ENCODE measurements at places on chromosomes 7 and 10.

DNA sequence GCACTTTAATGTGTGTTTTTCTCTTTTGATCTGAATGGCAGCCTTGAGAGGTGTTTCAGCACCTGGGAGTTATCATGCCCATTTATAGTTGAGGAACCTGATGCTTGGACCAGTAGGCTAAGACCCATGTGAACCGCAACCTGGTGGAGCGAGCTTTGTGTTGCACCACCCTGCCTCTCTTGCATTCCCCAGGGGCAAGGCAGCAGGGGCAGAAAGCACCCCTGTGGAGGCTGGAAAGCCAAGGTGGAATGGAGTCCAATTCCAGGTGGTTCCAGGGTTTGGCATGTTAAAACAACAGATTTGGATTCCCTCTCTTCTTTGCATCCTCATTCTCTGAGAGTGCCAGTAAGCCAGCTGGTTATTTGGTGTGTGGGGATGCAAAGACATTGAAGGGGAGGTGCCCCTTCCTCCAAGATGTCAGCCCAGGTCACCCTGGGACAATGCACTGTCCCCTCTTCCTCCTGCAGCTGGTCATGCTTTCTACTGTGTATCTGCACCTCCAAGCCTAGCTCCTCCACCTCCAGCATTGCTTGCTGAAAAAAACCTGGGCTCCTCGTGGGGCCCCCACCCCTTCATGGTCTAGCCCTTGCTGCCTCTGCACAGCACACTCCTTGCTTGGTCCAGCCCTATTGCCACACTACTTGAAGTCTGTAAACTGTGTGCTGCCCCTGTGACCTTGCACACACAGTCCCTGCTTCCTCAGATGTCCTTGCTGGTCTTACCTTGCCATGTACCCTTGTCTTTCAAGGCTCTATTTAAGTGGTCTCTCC is 5.6 kb upstream of the CDH23 start:
- DNase-seq = no peak

GRCh38 chr10:94299417-94299816 is 63.3 kb downstream of the NOC3L start:
- DNase-seq = no peak

DNA sequence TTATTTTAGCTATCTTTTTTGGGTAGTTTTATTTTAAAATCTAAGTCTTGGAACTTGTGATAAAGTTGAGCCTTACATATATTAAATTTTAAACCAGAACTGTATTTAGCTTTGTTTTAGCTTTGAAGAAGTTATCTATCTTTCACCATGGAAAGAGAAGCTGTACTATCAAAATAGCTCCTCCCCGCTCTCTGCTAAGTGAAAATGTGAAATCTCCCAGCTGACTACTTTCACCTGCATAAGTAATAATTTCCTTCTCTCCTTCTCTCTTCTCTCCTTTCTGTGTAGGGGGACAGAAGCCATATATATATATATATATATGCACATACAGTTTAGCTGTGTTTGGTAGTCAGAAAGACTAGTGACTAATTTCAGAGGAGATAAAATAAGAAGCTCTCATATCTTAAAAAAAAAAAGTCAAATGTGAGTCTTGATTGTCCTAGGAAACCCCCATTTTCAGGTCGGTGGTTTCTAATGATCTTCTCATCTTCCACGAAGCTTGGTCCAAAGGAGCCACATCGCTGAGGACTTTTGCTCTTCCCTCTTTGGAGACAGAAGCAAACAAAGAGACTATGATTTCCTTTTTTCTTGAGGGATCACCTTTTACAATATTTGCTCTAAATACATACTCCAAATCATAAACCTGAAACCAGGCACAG is 30.6 kb upstream of the GDI2 start:
- DNase-seq = no peak

DNA sequence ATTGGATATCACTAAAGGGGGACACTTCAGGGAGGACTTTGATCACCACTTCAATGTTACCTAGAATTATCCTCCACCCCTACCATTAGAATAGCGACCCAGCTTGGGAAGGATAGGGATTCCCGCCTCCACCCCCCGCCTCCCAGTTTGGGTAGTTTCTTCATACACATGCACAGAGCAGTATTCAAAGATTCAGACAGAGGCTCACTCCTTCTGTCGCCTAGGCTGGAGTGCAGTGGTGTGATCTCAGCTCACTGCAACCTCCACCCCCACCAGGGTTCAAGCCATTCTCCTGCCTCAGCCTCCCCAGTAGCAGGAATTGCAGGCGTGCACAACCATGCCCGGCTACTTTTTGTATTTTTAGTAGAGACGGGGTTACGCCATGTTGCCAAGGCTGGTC is 1166.1 kb downstream of the TYW1 start:
- DNase-seq = no peak

- peak; percentile 59 for DNase-seq
These were observed 14.7 kb downstream of the LZTS2 start for GRCh38 chr10:101014230-101014884.

DNA sequence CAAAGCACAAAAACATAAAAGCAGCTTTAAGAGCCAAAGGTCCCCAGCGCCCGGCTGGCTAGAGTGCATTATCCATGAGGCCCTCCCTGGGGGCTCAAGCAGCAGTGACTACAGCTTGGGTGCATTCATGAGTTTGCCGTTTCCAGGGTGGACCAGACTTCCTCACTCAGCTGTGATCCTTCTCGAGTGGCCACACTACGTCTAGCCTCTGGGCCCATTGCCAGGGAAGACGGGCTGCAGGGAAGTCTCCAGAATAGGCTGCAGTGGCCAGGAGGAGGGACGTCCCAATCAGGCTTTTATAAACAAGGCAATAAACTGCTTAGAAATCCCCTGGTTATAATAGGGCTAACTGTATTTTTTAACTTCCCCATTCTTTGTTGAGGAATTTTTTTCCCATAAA is 89.4 kb upstream of the C1QL3 start:
- DNase-seq = no peak

- no peak for DNase-seq
These were observed 142.5 kb upstream of the TNS3 start for GRCh38 chr7:47724335-47724982.

DNA sequence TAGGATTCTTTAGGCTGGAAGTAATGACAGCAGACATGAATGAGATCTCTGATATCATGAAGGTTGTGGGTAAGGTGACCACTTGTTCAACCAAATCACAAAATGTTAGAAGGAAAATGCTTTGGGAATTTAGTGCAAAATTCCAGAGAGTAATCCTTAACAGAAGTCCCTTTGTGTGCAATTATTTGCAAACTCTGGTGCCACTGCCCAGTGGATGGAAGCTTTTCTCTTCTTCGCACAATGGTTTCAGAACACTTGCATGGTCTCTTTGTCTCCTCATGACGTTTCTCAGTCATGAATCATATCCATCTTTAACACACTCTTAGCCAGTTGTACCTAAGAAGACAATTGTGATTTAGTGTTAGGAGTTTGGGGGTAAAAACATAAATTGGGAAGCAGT is 570.4 kb upstream of the ANKRD30A start:
- no peak for DNase-seq

GRCh38 chr10:11379771-11380170 is 231.7 kb downstream of the USP6NL start:
- no peak for DNase-seq

DNA sequence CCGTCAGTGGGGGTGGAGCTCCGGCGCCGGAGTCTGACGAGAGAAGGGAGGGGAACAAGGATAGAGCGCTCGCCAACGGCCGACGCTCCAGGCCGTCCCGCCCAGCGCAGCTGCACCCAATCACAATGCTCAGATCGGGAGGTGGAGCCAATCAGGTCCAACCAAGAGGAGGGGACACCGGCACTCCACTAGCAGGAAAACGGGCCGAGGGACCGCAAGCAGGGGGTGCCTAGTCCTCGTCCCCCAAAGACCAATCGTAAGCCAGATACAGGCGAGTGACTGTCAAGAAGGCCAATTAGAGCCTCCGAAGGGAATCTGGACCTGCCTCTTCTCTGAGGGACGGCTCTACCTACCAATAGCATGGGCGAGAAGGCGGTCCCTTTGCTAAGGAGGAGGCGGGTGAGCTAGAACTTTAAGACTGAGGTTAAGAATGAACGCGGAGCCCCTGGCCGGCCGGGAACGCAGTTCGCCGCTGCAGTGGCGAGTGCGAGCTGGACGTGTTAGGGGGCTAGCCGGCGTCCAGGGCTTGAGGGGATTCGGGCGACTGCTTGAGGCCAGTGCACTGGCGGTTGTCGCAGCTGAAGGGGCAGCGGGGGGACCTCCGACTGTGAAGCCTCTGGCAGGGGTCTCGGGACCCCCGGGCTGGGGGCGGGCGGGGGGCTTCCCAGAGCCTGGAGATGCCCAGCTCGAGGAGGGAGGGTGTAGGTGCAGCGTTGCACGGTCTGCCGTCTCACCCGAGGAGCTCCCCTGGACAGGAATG is at the start of gene FBXO24:
TSS of gene FBXO24 (plus strand) at position 63 of the 760 bp plus-strand sequence. CDS start at position 361, 298 bp downstream.
- peak; percentile 98 for DNase-seq

DNA sequence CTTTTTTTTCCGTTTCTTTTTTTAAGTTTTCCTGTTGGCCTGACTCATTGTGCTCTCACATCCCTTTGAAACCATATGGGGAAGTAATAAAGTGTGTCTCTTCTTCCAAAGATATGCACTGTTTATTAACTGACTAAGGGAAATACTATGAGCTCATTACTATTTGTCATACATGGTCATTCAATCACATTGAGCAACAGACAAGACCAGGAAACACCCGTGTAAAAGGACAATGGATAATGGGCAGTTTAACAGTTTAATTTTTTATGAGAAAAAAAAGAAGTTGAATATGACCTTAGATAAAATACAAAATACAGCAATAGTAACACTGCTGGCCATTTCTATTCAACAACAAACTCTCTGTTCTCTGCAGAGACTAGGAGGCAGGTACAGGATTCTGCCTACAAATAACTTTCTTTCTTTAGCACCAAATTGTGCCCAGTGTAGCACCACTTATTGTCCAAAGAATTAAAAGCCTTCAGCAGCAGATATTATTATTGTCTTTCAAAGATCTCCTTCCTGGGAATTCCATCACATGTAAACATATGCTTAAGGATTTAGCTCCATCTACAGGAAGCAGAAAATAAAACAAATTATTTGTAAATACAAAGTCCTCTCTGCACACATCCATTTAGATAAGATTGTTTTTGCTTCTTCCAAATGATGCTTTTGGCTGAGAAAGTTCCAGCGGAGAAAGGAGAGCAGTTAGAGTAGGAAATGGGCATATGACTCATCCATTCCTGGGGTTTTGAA is 55.0 kb upstream of the AKR1E2 start:
- no peak for DNase-seq

- DNase-seq = no peak
These were observed 19.4 kb downstream of the ITGB1 start for GRCh38 chr10:32938554-32939061.

- DNase-seq = no peak
These were observed 2.4 kb downstream of the HOXA3 start for GRCh38 chr7:27149842-27150567.

DNA sequence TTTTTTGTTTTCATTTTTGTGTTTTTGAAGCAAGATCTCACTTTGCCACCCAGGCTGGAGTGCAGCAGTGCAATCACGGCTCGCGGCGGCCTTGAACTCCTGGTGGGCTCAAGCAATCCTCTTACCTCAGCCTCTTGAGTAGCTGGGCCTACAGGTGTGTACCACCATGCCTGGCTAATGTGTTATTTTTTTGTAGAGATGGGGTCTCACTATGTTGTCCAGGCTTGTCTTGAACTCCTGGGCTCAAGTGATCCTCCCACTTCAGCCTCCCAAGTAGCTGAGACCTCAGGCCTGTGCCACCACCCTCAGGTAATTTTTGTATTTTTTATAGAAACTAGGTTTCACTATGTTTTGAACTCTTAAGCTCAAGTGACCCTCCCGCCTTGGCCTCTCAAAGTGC is 14.8 kb downstream of the PRKRIP1 start:
- DNase-seq = no peak

DNA sequence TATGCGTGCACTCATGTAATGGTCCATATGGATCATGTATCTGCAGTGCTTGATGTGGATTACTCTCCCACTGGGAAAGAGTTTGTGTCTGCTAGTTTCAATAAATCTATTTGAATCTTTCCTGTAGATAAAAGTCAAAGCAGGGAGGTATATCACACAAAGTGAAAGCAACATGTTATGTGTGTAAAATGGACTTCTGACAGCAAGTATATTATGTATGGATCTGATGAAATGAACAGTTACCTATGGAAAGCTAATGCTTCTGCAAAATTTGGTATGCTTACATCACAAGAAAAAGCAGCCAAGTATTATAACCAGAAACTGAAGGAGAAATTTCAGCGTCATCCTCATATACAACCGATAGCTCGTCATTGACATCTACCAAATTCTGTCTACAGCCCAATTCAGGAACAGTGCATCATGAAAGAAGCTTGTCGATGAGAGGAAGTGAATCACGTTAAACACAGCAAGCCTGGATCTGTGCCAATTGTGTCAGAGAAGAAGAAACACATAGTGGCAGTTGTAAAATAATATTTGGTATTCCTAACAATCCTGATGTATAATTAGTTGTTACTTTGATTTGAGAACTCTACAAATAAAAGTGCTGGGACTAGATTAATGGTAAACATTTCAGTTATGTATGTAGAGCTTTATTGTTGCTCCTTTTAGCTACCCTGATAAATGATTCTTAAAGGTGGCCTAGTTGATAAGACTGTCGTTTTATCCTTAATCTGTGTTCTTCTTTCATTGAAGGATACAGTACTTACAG is 14.2 kb upstream of the SYPL1 start:
- peak; percentile 70 for DNase-seq

DNA sequence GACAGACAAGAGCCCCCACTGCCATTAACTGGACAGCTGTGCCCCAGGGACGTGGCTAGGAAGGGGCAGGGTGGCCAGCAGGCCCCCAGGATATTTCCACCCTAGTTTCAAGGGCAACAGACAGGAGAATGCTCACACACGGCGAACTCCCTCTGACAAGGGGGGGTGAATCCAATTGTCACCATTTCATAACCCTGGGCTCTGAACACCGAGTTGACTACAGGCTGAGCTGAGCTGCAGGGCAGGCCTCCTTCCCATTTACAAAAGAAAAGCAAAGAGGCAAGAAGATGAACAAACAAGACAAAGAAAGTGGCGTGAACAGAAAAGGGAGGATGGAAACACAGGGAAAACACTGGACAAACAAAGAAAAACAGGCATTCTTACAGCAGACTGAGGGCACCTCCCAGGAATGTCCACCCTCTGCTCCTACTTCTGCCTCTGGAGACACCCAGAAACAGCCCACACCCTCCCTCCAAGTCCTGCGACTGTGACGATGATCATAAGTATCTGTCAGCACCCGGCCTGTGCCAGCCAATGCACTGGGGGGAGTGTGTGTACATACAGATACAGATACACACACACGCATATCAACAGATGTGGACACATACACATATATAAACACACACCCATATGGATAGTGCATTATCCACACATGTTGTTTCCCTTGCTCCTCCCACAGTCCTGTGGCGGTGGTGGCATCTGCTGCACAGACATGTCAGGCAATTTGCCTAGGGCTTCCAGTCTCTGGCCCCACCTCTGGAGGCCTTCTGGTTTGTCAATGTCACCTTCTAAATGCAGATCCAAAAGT is 66.2 kb downstream of the FAM53B start:
- no peak for DNase-seq

- no peak for DNase-seq
These were observed 43.4 kb upstream of the PRSS58 start for GRCh38 chr7:142301299-142301698.

DNA sequence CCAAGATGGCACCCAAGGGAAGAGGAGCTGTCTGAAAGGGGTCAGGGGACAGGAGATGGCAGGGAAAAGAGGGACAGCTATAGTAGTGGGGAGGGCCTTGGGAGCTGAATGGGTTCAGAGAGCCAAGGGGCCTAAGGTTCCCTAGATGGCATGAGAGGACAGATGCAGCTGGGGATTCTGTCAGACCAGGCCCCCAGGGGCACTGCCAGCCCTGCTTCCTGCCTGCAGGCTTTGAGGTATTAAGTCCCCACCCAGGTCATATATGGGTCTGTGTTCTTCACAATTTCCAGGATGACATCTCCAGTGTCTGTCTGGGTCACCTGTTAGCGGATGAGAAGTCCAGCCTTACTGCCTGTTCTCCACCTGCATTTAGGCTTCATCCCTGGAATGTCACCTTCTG is 56.7 kb downstream of the NEURL1 start:
- no peak for DNase-seq
